ENCODE measurements at places on chromosomes 6 and 20.

DNA sequence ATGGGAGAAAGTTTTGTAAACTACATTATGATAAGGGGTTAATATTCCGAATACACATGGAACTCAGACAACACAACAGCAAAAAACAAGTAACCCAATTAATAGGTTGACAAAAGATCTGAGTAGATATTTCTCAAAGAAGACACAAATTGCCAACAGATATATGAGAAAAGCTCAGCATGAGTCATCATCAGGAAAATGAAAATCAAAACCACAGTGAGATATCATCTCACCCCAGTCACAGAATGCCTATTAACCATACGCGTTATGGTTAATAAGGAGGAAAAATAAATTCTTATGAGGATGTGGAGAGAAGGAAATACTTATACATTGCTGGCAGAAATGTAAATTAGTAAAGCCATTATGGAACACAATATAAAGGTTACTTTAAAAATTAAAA lies 695.0 kb downstream of the COL12A1 start:
- DNase-seq: no peak

DNA sequence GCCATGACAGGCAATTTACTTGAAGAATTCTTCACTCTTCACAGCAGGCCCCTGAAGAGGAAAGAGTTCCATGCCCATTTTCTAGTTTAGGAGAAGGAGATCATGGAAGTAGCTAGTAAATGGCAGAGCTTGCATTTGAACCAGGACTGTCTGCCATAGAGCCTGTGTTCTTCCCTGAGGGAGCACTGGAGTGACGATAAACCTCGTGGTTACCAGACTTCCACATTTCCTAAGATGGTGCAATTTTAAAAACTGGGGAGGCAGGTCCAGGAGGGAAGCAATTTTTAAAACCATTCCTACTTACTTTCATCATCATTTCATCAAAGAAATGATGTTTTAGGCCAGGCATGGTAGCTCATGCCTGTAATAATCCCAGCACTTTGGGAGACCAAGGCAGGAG lies 36.8 kb downstream of the STK35 start:
- DNase-seq: no peak

DNA sequence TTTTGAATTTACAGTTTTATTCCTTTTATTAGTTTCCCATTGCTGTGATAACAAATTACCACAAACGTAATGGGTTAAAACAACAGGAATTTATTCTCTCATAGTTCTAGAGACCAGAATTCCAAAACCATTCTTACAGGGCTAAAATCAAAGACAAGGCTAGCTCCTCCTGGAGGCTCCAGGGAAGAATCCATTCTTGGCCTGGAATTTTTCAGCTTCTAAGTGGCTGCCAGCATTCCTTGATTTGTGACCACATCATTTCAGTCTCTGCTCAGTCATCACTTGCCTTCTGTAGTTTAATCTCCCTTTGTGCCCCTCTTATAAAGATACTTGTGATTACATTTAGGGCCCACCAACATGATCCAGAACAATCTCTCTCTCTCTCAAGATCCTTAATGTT lies 897 bp upstream of the SEL1L2 start:
- DNase-seq: no peak

DNA sequence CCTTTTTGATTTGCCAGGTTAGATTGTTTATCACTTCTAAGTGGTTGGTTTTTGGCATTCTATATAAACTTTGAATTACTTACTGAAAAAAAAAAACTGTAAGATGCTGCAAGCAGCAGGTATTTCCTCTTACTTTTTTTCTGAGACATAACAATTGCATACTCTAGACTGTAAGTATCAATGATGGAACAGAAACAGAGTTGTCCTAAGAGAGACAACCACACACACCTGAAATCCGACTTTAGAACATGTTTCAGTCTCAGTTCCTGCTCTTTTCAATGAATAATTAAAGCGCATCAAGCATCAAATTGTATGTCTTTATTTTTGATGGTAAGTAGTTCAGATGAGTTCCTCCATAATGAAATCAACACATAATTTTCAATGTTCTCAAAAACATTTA lies 105.3 kb upstream of the KHDRBS2 start:
- DNase-seq: no peak

Measured in stimulated activated CD8-positive, alpha-beta memory T cell treated with anti-CD3 and anti-CD28 coated beads, Interleukin-2, amount 100 ng/mL, for 48 hours (primary cell).